ENCODE measurements at places on chromosomes 7 and 10.

DNA sequence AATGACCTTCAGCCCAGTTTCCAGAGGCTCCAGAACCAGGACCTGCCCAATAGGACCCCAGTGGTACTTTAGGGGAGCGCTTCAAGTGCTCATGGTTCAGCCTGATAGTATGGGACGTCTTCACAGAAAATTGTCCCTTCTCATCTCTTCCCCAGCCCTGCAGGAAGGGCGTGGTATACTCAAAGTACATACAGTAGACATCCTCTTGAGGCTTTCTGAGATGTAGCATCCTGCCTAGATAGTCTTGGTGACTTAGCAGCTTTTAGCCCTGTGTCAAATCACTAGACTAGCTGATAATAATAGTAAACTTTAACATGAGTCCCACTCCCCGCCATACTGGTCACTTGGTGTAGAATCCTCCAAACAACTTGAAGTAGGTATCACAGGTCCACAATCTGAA lies 193.2 kb downstream of the CYP26A1 start:
- no peak for DNase-seq

GRCh38 chr10:71623098-71623985 lies 96.2 kb downstream of the C10orf105 start:
- DNase-seq, result no peak

GRCh38 chr10:104142081-104142480 lies 20.1 kb downstream of the SFR1 start:
- DNase-seq, result no peak

- DNase-seq, result no peak
Measured at GRCh38 chr10:124653811-124654651, 90.1 kb downstream of the FAM53B start.

- no peak for DNase-seq
Measured at GRCh38 chr7:36132012-36132411, 21.0 kb upstream of the EEPD1 start.

DNA sequence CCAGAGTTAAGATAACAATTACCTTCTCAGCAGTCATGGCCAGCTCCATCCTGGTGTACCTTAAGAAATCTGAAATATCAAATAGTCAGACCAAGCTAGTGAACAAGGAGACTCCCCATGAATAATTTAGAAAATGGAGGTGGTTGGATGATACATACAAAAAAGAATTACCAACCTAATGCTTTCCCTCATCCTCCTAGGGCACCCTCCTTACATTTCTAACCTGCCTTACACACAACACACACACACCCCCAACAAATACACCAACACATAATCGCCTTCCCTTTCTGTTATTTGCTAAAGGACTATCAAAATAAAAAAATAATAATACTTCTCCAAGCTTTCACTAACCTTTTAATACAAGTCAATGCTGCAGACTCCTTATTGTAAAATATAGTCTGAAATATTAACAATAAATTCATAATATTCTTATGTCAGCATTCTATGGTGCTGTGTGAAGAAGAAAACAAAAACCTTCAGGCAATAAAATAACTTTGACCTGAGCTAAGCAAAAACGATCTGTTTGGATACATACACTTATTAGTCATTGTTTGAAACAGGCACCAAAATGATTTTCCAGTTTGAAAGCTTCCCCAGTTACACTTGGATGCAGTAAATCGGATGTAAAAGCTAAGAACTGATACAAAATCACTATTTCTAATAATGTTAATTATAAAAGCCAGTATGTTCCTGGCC lies 3.4 kb downstream of the TWIST1 start:
- no peak for DNase-seq

DNA sequence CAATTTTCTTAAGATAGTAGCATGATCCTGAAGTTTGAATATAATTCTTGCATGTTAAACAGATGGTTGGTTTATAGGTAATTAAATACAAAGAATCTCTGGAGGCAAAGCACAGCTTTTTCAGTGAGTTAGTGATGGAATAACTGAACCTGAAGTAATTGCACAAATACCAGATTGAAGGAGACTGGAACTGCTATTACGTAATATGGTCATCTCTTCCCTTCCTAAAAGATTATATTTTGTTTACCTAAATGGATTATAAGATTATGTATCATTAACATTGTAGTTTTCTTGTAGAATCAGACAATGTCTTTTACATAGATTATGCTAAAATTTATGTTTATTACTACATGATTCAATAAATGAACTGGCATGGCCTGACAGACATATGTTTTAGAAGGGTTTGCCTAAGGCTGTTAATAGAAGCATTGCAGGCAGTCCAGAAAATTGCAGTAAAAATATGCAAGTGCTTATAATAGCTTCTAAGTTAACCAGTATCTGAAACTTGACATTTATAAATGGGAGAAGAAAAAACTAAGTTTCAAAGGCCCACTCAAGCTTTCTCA lies 35.8 kb upstream of the GPR37 start:
- DNase-seq, result no peak

DNA sequence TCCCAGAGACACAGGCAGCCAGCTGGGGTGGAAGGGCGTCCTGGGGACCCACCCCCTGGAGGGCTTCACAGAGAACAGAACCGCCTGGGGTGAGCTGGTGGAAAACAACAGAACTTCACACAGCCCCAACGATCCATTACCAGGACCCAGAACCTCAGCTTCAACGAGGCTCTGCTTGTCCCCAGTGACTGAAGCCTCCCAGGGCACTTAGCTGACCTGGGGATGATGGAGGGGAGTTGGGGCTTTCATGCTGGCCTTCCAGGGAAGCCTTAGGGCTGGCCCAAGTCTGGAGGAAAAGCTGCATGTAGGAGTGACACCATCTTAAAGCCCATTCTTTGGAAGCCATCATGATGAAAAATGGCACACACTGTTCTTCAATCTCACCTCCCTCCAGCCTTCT lies 300.2 kb downstream of the WDR37 start:
- no peak for DNase-seq

GRCh38 chr7:91168871-91169829 lies 95.1 kb upstream of the FZD1 start:
- no peak for DNase-seq

DNA sequence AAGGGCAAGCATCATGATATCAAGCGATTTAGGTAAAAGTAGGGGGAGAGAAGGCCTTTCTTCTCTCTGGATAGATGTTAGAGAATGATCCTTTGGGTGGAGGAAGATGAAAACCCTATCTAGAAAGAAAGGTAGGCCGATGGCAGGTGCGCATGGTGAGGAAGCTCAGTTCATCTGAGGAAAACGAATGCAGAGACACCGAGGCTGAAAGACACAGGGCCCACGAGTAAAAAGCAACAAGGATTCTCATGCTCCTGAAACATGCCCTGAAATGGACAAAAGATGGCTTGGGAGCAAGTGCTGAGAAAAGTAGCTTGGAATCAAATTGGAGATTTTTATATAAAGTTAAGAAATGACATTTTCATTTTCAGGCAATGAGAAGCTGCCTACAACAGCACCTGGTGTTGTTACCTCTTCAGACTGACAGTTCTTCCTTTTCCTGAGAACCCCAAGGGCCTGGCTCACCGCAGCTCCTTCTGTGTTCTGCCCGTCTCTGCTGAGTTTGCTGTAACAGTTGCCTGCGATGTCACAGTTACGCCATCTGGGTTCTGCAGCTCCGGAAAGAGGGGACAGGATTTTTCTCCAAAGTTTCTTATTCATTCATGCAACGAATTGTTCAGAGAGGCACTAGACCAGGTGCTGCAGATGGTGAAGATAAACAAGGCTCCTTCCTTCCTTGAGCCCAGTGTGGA lies 402.0 kb upstream of the KLF6 start:
- no peak for DNase-seq

GRCh38 chr10:17175551-17175950 lies 25.9 kb downstream of the TRDMT1 start:
- no peak for DNase-seq

GRCh38 chr10:86863484-86863842 lies 94.0 kb downstream of the MMRN2 start:
- no peak for DNase-seq

GRCh38 chr7:137687556-137688265 lies 159.1 kb downstream of the DGKI start:
- DNase-seq, result no peak

DNA sequence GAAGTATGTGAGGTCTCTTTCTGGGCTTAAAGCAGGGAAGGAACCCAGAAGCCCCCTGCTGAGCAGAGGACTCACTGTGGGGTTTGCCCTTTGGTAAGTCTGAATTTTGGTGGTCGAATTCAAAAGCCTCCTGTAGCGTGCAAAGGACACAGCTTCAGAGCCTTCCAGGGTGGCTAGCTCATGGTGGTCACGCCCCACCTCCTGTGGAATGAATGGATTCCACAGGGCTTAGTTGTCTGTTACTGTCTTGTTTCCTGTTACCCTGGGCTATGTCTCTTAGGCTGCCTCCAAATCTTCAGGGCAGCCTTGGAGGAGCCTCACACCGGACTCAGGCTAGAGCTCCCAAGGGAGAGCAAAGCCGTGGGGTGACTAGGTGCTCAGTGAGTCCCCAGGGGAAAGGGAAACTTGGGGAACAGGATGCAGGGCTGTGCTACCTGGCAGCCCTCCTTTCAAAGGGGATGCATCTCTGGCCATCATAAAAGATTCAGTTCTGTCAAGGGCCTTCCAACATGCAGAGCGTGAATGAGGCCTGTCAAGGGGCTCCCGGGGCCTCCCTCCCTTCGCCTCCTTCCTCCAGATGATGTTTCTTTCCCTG lies 211.7 kb downstream of the CCSER2 start:
- peak; percentile 72 for DNase-seq

All from amniotic stem cell (primary cell).